ENCODE measurements at places on chromosomes 11 and 22.

DNA sequence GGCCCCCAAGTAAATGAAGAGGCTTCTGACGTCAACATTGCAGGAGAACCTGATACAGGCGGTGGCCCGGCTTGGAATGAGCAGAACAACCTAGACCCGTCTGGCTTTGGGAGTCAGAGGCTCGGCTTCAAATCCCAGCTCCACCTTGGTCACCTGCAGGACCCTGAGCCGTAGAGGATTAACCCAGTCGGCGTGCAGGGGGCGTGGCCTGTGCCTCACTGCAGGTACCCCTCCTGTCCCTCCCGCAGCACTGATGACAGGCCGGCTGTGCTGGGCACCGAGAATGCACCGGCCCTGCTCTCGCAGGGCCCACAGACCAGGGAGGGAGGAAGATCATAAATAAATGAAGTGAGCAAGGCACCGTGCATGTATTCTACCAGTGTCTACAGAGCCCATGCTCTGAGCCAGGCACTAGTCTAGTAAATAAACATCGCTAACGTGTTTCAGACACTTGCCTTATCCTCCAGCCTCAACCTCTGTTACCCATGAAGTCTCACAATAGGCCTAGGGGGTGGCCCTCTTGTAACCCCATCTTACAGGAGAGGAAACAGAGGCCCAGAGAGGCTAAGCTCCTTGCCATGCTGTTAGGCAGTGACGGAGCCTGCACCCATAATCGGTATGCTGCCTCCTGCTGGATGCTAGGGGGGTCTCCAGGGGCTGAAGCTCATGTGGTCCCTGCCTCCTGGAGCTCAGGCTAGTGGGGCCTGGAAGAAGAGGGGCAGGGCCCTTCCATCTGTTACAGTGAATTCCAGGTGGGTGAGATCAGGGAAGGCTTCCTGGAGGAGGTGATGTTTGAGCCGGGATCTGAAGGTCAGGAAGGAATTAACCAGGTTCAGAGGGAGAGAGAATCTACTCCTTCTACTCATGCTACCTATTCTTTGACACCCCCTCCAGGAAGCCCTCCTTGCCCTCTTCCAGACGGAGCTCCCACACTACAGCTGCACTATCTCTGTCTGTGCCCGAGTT, 53.4 kb downstream of the RTL6 start:
- DNase-seq = no peak

DNA sequence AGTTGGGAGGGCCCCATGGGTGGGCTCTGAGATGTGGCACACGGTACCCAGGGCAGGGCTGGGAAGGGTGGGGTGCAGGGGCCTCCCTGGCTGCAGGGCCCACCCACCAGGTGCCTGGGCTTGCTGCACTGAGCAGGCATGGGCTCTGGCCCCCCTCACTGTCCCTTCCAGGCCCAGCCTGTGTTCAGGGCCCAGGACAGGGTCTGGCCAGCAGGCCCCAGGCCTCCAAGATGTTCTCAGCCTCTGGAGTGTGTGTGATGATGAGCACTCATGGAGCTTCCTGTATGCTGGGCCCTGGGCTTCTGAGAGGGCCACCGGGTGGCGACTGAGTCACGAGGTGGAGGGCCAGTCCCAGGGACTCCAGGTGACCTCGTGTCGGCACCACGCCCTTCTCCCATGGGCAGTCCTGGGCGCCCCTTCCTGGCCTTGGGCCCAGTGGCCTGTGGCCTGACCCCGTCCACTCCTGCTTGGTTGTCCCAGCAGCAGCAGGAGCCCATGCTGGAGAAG, 55.9 kb upstream of the CCDC188 start:
- DNase-seq = no peak

DNA sequence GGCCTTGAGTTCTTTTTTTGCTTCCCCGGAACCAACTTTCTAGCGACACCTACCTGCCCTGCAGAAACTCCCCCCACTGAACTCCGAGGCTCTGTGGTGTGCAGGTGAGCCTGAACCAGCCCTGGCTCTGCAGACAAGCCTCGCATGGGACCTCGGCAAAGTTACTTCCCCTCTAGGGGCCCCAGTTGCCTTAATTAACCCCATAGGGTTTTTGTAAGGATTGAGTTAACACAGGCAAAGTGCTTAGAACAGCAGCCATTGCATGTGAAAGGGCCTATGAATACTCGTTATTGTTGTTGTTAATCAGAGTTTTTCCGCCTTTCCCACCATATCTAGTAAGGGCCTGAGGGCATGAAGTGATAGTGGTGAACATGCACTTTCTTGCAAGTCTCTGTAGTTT, 12.6 kb upstream of the SYT13 start:
- no peak for DNase-seq

DNA sequence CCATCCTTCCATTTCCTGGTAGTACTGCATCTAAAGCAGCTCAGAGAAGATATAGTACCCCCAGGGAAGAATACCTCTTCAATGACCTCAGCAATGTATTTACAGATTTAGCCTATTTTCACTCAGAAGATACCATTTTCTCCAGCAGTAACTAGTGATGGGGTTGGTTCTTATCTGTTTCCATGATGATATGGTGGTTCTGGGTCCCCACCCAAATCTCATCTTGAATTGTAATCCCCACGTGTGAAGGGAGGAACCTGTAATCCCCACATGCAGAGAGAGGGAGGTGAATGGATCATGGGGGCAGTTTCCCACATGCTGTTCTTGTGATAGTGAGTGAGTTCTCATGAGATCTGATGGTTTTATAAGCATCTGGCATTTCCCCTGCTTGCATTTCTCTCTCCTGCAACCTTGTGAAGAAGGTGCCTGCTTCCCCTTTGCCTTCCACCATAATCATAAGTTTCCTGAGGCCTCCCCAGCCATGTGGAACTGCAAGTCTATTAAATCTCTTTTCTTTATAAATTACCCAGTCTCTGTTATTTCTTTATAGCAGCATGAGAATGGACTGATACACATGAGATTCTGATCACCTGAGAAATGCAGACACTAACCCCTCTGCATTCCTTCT, 139.2 kb downstream of the CCDC81 start:
- no peak for DNase-seq

GRCh38 chr11:7664867-7665266, 8.4 kb downstream of the CYB5R2 start:
- DNase-seq = no peak

GRCh38 chr11:87719326-87720073, 455.7 kb downstream of the RAB38 start:
- DNase-seq = no peak

GRCh38 chr11:83542861-83543260, 256.7 kb upstream of the CCDC90B start:
- no peak for DNase-seq

- no peak for DNase-seq
Observed at GRCh38 chr22:41382098-41382578, 396 bp downstream of the TEF start.
